Fibroblast of mammary gland (primary cell): ENCODE measurements at places on chromosomes 1 and 21.
A peak's percentile ranks its signal among the peaks of the same experiment; 100 is the strongest.

DNA sequence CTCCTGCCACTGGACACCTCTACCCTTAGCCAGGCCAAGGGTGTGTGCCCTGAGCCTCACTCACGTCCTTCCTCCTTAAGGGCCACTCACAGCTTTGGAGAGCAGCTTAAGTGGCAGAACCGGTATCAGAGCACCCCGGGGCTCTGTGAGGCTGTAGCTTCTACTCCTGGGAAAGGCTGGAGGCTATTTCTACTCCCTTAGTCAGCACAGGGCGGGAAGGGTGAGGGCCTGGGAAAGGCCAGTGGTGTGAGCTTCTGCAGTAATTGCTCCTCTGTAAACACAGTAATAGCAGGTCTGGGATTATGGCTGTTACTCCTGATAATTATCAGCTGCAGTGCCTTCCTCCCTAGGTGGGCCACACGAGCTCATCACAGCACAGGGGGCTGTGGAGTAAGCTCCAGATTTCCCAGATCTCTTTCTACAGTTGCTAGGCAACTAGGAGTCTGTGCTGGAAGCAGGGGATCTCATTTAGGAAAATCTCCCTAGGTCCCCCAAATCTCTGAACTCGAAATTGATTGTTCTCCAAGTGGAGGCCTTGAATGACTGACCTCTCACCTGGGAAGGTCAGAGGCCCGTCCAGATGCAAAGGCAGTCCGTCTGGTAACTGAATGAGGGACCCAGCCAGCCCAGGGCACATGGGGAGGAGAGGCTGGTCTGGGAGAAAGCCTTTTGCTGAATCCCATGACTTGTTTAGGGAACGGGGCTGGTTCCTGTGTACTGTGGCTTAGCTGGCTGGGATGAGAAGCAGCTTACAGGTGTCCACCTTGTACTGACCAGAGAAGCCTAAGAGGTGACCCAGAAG, 29.3 kb downstream of the IER5 start:
- DNase-seq = peak; percentile 51

GRCh38 chr1:10824821-10825540, 28.5 kb upstream of the CASZ1 start:
- peak; percentile 77 for DNase-seq

GRCh38 chr1:156295391-156295947, at the start of gene GLMP:
Gene GLMP, minus strand, starts transcription at chr1:156295679. Its CDS starts 34 bp downstream, at chr1:156295645.
- DNase-seq = peak; percentile 68

DNA sequence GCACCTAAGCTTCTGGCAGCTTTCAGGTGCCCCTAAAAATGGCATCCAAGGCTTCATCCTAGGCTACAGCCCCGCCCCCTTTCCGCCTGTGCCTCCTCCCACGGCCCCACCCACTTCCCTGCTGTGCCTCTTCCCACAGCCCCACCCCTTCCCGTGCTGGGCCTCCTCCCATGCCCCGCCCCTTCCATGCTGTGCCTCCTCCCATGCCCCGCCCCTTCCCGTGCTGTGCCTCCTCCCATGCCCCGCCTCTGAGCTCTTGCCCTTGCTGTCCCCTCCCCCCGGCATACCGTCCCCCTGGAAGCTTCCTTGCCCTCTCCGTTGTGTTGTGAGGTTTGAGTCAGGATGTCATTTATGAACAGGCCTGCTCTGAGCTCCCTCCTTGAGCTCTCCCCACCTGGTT, 228.5 kb upstream of the AJAP1 start:
- no peak for DNase-seq

DNA sequence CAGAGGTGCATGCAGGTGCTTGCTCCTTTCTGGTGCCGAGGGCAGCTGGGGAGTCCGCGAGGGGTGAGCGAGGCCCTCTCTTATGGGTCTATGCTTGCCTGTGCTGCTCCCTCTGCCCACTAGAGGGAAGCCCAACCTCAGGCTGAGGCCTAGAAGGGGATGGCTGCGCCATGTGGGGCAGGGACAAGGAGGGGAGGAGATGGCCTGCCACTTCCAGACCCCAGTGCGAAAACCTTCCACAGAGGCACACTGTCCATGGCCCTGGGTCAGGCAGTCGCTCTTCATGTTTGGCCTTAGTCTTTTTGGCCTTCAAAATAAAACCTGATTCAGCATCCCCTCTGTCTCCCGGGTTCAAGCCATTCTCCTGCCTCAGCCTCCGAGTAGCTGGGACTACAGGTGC, 14.0 kb downstream of the RHBG start:
- DNase-seq = peak; percentile 44

DNA sequence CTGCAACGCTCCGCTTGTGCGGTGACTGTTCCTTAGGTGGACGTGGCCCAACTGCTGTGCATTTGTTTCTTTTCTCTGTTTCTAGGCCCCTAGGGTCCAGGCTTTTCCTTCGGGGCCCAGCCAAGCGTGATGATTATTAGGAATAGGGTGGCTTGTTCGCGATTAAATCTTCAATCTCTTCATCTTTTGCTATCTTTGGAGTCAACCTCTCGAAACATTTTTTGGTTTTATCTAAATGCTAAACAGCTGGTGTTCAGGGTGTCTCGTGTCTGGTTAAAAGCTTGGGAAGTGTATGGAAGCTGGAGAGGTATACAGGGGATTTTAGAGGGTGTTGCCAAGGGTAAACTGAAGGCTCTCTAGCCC, 844 bp upstream of the PLD5 start:
- DNase-seq = no peak

GRCh38 chr21:16102113-16102512, 372.3 kb downstream of the USP25 start:
- no peak for DNase-seq

DNA sequence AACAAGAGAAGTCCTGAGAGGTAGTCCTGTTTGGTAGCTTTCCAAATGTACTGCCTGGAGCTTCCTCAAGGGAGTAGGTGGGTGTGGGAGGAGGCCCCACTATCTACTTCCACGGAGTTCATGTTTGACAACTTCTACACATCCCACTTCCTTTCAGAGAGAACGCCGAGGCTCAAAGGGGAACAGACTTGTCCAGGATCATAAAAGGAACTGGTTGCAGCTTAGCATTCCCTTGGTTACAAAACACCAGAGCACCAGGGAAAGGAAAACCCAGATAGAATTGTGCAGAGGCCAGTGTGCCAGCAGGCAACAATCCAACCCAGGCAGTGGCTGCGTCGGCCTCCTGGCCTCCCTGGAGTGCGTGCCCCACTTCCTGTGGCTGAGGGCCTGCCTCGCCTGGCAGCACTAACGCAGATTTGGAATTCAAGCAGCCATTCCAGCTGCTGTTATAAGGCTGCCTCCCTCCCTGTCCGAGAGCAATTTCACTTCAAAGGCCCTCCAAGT, 4.2 kb upstream of the RAP1GAP start:
- peak; percentile 70 for DNase-seq

DNA sequence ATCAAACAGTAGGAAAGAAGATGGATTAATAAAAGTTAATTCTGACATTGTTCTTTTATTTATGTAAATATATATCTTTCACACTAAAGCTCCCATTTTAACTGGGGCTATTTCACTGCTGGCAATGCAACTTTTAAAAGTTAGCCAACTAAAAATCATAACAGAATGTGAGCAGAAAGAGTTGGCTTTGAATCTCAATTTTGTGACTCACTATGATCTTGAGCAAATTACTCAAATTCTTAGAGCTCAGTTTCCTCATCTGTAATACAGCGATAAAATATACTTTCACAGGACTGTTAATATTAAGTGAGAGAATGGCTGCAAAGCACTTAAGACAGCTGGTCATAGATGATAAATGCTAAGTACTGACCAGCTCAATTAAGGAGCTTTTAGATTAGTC, 10.8 kb downstream of the EFCAB14 start:
- DNase-seq = no peak

GRCh38 chr1:94773931-94774422, 46.2 kb upstream of the SLC44A3 start:
- peak; percentile 86 for DNase-seq

GRCh38 chr1:210070531-210070930, 132.5 kb downstream of the SYT14 start:
- no peak for DNase-seq

GRCh38 chr1:55213151-55213884, 1.8 kb downstream of the USP24 start:
- no peak for DNase-seq

- no peak for DNase-seq
Measured at GRCh38 chr1:12327566-12327965, 97.7 kb downstream of the VPS13D start.

GRCh38 chr1:243375596-243375995, 119.8 kb downstream of the SDCCAG8 start:
- no peak for DNase-seq

GRCh38 chr1:223487887-223488259, 94.7 kb downstream of the CCDC185 start:
- DNase-seq = no peak

DNA sequence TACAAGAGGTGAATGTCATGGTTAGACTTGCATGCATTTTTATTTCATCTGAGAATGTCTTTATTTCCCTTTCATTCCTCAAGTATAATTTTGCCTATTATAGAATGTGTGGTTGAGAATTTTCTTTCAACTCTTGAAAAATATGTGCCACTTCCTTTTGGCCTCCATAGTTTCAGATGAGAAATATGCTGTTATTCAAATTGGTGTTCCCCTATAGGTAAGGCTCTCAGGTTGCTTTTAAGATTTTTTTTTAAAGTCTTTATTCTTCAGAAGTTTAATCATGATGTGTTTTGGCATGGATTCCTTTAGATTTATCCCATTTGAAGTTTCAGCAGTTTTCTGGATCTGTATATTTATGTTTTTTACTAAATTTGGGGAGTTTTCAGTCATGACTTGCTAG, 2.1 kb downstream of the MROH7 start:
- DNase-seq = no peak

DNA sequence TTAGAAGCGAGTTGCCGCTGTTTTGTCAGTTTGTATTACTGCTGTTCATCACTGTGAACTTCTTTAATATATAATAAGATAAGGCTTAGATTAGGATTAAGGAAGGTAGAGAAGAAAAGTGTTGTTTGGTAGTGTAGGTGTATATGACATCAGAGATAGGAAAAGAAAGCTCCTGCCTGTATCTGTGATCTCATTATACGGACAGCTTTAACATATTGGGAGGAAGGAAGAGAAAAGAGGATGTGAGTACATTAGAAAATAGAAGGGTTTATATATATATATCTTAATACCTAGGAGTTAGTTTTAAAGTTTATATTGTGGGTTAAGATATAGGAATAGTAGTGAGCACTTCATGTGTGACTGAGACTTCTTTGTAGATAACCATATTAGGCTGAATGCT, 71.0 kb downstream of the RALGPS2 start:
- no peak for DNase-seq

GRCh38 chr1:170910273-170910672, 25.1 kb upstream of the MROH9 start:
- peak; percentile 85 for DNase-seq

DNA sequence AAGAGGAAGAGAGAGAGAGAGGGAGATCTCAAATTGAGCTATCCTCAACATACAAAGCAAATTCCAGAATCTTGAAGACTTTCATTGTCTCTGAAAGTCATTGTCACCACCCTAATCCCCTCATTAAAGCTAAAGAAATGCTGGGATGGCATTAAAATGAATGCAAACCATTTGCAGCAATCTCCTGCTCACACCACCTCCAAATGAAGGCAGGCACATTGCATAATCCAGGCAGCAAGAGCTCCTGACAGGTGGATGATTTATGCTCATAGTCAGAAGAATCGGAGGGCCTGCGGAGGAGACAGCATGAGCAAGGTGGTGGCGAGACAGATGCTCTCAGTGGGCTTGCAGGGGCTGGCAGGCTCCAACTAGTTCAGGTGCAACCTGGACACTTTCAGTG, 90.2 kb downstream of the ESRRG start:
- DNase-seq = no peak

DNA sequence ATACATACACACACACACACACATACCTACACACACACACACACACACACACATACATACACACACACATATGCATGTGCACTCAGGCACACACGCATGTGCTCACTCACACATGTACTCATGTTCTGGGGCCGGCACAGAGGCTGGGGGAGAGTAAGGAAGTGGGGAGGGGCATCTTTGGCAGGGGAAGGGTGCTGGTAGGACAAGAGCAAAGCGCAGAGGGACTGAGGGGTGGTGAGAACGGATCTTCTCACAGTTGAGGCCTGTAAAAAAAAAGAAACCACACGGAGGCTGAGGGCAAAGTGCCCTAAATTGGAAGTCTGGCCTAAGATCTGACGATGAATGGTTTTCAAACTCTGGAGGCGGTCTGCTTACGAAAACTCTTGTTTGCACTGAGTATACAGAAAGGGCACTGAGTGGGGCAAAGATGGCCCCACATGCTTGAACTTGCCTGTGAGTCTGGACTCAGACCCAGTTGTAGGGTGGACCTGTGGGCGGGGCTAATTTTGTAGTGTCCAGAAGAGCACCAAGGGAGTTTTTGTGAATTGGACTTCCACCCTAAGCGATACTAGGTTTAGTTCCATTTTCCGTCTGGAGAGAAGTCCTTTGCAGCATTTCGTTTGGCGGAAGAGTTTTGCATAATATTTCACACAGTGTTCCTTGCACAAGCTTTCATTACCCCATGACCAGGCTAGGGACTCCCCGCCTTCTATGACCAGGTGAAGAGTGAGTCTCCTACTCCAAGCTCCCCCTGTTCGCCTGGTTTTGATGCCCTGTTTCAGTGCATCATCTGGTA, 79.3 kb upstream of the LYST start:
- DNase-seq = no peak

- no peak for DNase-seq
Measured at GRCh38 chr1:14894811-14895560, 258.6 kb upstream of the TMEM51 start.

DNA sequence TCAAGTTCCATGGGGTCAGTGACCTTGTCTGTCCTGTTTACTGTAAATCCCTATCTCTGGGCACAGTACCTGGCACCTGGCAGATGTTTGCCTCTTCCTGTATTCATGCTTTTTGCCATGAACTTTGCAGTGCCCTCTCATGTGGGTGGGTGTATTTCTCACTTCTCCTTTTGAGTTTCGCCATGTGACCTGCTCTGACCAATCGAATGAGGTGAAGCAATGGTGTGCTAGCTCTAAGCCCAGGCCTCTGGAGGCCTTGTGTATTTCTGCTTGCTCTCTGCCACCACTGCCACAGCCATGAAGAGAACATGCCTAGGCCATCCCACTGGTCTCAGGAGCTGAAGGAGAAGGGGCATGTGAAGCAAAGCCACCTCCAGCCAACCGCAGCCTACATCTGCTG, 185.5 kb upstream of the ZC3H12A start:
- no peak for DNase-seq

DNA sequence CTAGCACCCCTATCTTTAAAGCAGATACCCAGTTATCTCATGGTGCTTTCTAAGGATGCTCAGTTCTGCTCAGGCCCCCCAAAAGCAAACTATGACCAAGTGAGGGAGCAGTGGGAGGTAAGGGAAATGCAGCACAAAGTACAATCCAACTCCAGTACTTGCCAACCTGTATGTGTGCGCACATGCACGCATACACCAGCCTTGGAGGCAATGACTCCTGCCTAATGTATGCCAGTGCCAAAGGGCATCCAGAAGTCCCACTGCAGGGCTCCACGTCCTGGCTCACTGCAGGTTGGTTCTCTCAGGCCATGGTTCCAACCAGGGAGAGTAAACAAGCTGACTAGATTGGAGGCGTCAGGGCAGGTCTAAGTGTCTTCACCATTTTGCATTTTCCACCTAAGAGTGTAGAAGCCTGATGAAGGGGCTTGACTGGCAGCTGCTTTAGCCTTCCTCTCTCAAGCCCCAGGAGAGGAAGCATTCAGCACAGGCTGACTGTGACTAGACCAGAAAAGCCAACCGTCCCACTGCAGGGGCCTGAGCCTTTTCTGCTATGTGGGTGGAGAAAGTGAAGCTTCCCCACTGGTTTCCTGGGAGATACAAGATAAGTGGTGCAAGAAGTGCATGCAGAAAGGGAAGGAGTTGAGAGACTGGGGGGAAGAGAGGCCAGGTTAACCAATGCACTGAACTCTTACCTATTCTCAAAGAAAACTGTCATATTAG, 7.7 kb downstream of the AMIGO1 start:
- no peak for DNase-seq
